ENCODE measurements at places on chromosomes 2 and 18. TPM values are rescaled to one million over a fixed set of nuclear protein-coding genes. Genes with fewer than 3 reads are reported as not detected.

- DNase-seq: peak; percentile 88
Observed at GRCh38 chr2:8525582-8526402, 156.1 kb upstream of the ID2 start.

SPATA3 gene
- not detected for total RNA-seq

ADCYAP1 gene
- total RNA-seq: 5.6 TPM

DNA sequence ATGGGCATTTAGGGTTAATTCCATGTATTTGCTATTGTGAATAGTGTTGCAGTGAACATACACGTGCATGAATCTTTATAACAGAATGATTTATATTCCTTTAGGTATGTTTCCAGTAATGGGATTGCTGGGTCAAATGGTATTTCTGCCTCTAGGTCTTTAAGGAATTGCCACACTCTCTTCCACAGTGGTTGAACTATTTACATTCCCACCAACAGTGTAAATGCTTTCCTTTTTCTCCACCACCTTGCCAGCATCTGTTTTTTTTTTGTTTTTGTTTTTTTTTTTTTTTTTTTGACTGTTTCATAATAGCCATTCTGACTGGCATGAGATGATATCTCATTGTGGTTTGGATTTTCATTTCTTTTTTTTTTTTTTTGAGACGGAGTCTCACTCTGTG is 62.4 kb downstream of the GTF3C3 start:
- DNase-seq: no peak

Measured in sigmoid colon (tissue), 7 donors.